Hematopoietic multipotent progenitor cell treated with erythropoietin and hydrocortisone succinate and interleukin-3 and kit ligand, for 15 days (in vitro differentiated cells): ENCODE measurements at places on chromosomes 13 and 19.

GRCh38 chr13:72839831-72840426, 58.0 kb downstream of the PIBF1 start:
- DNase-seq, result peak; percentile 52

DNA sequence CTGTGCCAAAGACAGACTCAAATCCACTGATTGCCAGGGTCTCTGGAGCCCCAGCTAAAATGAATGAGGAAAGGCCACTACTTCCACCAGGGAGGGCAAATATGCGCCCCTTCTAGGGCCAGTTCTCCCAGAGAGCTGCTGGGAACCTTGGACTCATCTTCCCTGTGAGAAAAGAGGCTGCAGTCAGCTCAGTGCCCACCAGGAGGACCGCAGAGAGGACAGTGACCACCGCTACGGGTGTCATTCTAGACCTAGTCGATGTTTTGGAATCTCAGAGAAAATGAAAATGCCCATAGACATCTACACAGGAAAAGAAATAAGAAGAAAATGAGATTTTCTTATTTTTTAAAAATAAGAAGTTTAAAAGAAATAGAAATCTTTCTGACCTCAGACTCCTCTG, 235.1 kb downstream of the UQCRFS1 start:
- no peak for DNase-seq

DNA sequence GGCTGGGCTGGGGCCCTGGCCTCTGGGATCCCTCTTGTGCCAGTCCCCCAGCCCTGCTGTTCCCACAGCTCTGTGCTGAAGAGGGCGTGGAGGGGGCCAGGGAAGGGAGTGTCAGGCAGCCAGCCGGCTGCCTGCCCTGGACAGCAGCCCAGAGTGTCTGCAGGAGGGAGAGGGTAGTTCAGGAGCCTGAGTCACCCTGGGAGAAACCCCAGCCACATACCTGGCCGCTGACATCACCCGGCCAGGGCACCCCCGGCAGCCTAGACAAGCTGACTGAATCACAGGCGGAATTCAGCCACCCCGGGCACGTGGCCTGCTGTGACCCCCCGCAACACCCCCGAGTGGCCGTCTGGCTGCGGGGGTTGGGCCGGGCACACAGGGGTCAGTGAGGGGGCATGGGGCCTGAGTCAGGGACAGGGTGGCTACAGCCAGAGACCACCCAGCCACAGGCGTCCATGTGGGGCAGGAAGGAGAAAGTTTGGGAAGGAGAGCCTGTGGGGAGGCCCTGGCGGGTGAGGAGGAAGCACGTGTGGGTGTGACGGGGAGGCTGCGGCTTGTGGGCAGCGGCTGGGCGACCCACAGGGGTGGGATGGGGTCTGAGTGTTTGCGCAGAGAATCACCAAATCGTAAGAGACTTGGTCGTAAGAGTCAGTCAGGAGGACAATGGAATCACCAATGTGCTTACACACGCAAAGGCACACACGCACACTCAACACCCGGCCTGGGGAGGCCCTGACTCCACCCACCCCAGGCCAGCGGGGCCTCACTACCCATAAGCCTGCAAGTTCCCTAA, 11.9 kb upstream of the FOSB start:
- DNase-seq, result peak; percentile 35

DNA sequence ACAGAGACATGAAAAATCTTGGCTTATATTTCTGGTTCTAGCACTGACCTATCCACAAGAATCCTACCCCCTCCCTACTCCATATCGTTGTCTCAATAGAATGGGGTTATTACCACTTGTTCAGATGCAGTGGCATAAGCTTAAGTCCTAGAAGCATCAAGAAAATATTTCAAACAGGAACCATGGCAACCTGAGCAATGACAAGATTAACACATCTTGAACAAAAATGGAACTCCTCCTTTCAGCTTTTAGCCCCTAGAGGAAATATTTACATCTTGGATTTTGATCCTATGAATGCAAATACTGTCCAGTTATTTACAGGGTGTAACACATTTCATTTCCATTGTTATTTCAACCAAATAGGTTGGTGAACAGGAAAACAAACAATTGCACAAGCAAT, 46.1 kb upstream of the TSC22D1 start:
- DNase-seq, result no peak

GRCh38 chr13:26584713-26585112, 27.2 kb downstream of the WASF3 start:
- no peak for DNase-seq

DNA sequence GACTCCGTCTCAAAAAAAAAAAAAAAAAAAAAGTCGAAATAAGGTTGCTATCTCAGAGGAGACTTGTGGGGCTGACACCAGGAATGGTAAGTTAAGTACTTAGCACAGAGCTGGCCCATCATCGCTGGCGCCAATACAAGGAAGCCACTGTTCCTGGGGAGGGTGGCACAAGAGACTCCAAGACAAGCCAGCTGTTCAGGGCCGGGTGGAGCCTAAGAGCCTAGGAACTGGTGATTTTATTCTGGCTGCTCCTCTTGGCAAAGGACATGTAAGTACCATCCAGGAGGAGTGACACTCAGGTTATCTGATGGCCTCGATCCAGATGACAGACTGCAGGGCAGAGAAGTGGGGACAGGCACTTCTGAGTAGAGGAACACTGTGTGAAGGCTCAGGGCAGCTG, 3.8 kb downstream of the ELOF1 start:
- DNase-seq, result no peak

GRCh38 chr13:30998136-30999088, 66.0 kb downstream of the TEX26 start:
- DNase-seq, result no peak

DNA sequence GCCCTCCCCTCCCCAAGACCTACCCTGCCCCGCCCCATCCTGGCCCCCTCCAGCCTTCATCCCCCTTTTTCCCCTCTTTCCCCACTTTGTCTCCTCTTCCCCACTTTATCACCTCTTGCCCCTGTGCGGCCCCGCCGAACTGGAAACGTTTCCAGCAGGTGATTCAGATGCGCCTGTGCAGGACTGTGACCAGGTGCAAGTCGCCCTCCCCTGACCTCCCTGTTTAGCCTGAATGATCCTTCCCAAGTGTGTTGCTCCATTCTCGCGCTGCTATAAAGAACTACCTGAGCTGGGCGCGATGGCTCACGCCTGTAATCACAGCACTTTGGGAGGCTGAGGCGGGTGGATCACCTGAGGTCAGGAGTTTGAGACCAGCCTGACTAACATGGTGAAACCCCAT, 25.9 kb downstream of the ZNF791 start:
- no peak for DNase-seq

DNA sequence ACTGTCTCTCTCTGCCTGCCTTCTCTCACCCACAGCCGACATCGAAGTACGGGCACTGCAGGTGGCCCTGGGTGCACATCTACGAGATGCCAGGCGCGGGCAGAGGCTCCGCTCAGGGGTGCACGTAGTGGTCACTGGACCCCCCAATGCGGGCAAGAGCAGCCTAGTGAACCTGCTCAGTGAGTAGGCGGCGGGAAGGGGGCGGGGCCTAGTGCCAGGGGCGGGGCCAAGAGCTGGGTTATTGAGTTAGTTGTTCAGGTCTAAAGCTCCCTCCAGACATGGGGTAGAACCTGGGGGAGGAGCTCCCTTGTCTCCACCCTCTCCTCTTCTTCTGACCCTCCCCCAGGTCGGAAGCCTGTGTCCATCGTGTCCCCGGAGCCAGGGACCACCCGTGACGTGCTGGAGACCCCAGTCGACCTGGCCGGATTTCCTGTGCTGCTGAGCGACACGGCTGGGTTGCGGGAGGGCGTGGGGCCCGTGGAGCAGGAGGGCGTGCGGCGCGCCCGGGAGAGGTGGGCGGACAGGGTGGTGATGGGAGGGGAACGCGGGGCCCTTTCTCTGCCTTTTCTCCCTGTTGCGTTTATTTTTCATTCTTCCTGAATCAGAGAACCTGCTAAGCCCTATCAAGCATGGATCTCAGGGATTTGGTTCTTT, 1.9 kb downstream of the GTPBP3 start:
- DNase-seq, result peak; percentile 31

GRCh38 chr19:43610493-43610892, 1.4 kb upstream of the SRRM5 start:
- no peak for DNase-seq

DNA sequence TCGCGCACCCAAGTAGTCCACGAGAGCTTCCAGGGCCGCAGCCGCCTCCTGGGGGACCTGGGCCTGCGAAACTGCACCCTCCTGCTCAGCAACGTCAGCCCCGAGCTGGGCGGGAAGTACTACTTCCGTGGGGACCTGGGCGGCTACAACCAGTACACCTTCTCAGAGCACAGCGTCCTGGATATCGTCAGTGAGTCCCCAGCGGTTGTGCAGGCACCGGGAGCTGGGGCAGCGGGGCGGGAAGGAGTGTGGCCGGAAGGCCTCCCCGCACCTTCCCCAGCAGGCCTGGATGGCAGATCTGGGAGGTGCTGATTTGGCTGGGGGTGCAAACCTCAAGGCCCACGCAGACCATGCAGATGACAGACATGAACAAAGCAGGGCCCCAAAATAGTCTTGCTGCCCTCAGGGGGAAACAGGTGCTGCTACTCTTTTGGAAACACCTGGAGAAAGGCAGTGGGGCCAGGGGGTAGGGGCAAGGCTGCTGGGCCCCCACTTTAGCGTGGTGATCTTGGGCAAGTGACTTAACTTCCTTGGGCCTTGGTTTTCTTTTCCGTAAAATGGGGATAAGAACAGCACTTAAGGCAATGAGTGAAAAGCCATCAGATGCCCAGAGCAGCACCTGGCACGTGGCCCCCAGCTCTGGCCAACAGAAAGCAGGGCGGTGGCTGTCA, 4.0 kb downstream of the MAG start:
- DNase-seq, result no peak

GRCh38 chr13:48160606-48161278, 65.8 kb upstream of the MED4 start:
- DNase-seq, result no peak

GRCh38 chr13:43329702-43330101, 306.3 kb downstream of the DNAJC15 start:
- no peak for DNase-seq

GRCh38 chr13:45807520-45808099, 43.9 kb downstream of the SIAH3 start:
- no peak for DNase-seq

GRCh38 chr13:72113931-72114330, 246.9 kb upstream of the DACH1 start:
- no peak for DNase-seq

- DNase-seq, result no peak
Observed at GRCh38 chr19:17500447-17501198, 10.8 kb upstream of the PGLS start.

- DNase-seq, result no peak
Observed at GRCh38 chr13:35499676-35500075, 23.2 kb upstream of the MAB21L1 start.

- no peak for DNase-seq
Observed at GRCh38 chr19:3396881-3397265, 30.5 kb downstream of the NFIC start.

GRCh38 chr13:97758317-97758716, 195.2 kb upstream of the IPO5 start:
- DNase-seq, result no peak

DNA sequence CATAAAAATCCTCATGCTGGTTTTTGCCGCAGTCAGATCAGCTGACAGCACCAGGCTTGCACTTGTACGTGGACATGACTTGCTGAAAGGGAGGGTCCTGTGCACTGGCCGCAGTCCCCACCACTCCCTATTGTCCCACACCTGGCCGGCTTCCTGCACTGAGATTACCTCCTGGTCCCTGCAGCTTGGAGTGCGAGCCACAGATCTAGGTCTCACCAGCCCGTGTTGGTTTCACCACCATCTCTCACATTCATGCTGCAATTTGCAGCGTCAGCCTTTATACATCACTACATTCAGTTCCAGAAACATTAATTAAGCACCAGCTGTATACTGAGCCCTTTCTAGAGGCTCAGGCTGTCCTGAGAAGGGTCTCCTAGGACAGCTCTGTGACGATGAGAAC, 15.0 kb upstream of the CD22 start:
- DNase-seq, result no peak

GRCh38 chr19:41604831-41605230, 22.0 kb downstream of the CEACAM4 start:
- DNase-seq, result no peak

DNA sequence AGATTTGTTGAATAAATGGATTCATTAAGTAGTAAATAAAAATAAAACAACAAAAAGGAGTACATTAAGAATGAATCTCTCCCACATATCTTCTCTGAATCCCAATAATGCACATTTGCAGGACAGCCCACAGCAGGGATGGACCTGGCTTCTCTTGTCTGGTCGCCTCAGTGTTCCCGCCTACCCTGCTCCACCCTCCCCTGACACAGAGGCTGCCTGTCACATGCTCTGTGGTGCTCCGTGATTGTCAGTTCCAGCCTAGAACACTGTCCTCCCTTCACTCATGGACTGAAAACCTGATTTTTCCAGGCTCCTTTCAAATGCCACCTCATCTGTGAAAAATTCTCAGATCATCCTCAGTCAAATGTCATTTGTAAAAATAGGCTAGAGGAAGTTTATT, 94.5 kb upstream of the GPR12 start:
- DNase-seq, result no peak

DNA sequence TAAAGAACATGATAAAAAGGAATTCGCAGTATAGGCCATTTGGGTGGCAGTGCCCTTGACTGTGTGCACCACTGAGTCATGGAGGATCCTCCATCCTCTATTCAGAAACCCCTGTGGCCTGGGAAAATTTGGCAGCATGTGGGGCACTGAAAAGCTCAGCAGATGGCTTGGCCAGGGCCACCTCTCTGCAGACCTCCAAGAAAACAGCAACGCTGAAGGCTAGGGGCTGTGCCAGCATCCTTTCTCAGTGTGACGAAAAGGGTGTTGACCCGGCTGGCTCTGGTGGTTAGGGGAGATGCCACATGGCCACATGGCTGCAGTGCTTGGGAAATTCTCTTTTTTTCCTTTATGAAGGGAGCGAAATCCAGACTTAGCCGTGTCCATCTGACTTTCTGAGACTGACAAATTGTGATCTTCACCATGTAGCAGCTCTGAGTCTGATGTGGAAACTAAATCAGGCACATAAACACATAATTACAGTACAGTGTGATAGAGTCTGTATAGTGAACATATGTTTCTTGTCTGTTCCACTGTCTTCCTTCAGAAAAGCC, 178.0 kb downstream of the KCTD12 start:
- DNase-seq, result no peak

- DNase-seq, result no peak
Observed at GRCh38 chr13:75763512-75763911, 127.4 kb downstream of the LMO7 start.

- no peak for DNase-seq
Observed at GRCh38 chr13:102586615-102587014, 10.2 kb upstream of the TPP2 start.

DNA sequence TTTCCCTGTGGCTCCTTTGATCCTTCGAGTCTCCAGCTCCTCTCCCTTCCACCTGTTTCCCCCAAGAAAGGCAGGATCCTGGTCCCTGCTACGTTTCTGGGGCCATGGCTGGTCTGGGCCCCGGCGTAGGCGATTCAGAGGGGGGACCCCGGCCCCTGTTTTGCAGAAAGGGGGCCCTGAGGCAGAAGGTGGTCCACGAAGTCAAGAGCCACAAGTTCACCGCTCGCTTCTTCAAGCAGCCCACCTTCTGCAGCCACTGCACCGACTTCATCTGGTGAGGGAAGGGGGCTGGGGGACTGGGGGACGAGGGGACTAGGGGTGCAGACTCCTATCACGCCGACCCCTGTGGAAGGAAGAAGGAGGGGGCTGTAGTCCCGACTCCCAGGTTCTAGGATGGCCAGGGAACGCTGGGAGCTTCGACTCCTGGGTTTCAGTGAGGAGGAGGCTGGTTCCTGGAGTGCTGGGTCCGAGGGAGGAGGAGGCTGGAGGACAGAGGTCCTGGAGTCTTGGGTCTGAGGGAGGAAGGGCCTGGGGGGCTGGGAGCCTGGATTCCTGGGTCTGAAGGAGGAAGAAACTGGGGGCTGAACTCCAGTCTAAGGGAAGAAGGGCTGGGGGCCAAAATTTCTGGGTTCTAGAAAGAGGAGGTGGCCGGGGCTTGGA, 524 bp downstream of the PRKCG start:
- DNase-seq, result no peak

- no peak for DNase-seq
Observed at GRCh38 chr13:27281420-27281819, 10.8 kb downstream of the RASL11A start.
